ENCODE measurements at places on chromosomes 3 and 15.
A peak's percentile ranks its signal among the peaks of the same experiment; 100 is the strongest.

DNA sequence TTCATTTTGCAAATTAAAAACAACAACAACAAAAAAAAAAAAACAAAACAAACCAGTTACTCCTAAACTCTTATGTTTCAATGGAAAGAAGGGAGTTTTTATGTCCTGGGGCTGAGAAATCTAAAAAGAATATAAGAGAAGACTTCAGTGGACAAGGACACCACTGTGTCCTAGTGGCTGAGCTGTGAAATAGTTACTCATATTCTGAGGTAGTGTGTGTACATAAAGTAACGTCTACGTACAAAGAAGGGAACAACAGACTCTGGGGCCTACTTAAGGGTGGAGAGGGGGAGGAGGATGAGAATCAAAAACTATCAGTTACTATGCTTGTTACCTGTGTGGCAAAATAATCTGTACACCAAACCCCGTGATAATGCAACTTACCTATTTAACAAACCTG is 6.0 kb upstream of the TP53BP1 start:
- DNase-seq: no peak

DNA sequence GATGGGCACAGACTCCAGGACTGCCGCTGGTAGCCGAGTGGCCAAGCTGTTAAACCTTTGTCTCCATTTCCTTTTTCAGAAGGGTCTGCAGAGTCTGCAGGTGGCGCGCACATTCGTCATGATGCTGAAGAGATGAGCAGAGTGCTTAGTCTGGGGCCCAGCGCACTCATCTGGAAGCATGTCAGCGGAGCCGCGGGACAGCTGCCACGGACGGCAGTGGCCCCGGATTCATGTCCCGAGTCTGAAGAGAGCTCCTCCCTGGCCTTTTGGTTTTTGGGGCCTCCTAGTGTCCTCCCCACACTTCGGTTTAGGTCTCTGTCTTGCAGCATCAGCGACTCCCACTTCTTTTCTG is 42.6 kb downstream of the KLHL25 start:
- no peak for DNase-seq

DNA sequence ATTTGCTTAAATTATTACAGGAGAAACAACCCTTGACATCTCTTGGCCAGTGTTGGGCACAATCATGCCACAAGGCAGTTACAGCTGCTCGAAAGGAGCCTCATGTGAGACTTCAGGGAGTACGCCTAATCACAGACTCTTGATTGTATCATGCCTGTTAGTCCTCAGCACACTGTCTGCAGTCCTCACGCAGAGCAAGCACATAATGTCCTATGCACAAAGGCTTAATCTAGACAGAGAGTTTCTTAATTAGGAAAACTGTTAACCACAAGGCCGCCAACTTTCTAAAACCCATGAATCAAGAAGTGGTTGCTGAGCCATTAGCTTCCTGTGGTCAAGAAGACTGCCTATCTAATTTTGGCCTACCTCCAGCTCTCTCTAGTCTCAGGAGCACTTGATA is 172.0 kb downstream of the UNC13C start:
- no peak for DNase-seq

GRCh38 chr15:79370716-79371115 is 59.8 kb downstream of the TMED3 start:
- peak; percentile 79 for DNase-seq

DNA sequence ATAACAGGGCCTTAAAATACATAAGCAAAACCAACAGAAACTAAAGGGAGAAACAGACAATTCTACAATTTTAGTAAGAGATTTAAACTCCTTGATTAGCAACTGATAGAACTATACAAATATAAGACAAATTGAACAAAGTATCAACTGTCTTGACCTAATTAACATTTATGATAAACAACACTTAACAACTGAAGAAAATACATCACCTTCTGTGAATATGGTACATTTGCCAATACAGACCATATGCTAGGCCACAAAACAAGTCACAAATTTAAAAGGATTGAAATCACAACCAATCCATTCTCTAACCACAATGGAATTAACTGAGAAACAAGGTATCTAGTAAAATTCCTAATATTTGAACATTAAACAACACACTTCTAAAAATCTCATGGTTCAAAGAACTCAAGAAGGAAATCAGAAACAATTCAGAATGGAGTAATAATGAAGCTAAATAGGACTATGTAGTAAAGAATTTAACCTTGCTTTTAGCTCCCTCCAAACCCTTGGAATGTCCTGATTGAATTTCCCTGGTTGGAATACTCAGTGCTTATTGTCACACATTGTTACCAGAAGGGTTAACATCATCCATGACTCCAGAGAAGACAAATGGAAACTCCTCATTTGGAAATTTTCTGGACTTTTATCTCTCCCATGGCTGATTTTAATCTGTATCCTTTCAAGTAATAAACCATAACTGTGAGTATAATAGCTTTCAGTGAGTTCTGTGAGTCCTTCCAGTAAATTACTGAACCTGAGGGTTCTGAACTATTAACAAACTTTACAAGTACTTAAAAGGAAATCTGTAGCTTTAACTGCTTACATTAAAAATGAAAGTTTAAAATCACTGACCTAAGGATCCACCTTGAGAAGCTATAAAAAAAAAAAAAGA is 88.8 kb downstream of the DLG1 start:
- DNase-seq: no peak

- DNase-seq: no peak
These were observed 77.2 kb downstream of the RTP4 start for GRCh38 chr3:187445356-187445755.

DNA sequence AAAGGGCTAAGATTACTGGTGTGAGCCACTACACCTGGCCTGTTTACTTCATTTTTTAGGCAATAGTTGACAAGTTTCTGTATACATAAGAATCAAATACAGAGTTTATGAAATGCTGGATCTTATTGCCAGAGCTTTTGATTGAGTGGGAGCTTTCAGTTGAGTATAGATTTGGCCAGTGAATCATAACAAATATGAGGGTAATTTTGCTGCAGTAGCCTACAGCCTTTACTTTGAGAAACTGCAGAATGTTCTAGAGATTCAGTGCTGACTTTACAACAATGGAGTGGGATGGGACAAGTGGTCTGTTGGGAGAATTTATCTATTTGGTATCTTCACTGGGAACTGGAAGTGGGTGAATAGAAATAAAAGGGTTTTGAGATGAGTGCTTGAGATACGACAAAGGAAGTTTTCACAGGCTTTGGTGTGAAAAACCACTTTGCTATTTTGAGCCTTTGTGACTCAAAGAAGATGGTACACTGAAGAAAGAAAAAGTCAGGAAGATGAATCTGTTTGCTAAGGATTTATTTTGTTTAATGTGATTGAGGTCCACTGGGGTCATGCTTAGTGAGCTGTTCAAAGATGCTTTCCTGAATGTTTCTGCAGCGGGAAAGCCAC is 227.8 kb downstream of the UBE2E2 start:
- DNase-seq: no peak

DNA sequence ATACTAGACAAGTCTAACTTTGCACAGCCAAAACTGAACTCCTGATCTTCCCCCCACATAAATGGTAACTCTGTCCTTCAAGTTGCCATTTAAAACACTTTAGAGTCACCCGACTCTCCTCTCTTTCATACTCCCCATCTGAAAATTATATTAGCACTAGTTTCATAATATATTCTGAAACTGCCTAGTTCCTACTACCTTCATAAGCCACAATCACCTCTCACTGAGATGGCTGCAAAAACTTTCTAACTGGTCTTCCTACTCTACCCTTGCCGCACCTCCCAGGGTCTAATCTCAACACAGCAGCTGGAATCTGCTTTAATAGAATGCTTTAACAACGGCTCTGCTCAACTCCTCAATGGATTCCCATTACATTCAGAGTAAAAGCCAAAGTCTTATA is 55.0 kb downstream of the GLB1 start:
- no peak for DNase-seq

GRCh38 chr15:28078191-28078719 is 20.9 kb downstream of the OCA2 start:
- DNase-seq: no peak

GRCh38 chr15:71288348-71288955 is 173.2 kb downstream of the THSD4 start:
- no peak for DNase-seq

- no peak for DNase-seq
These were observed 35.4 kb downstream of the PSTPIP1 start for GRCh38 chr15:77030048-77030927.

DNA sequence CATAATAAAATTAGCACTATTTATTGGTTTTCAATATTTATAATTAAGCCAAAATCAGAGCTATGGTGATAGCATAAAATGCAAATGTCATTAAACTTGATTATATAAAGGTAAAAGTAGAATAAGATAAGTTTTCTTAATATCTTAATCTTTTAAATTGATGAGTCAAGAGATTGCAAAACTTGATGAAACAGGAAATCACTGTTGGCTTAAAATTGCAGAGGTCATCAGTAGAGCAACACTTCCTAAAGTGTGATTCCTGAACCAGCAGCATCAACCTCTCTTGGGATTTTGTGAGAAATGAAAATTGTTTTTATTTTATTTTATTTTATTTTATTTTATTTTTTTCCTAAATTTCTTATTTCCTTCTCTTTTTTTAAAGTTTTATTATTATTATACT is 226.4 kb upstream of the CTDSPL start:
- no peak for DNase-seq

DNA sequence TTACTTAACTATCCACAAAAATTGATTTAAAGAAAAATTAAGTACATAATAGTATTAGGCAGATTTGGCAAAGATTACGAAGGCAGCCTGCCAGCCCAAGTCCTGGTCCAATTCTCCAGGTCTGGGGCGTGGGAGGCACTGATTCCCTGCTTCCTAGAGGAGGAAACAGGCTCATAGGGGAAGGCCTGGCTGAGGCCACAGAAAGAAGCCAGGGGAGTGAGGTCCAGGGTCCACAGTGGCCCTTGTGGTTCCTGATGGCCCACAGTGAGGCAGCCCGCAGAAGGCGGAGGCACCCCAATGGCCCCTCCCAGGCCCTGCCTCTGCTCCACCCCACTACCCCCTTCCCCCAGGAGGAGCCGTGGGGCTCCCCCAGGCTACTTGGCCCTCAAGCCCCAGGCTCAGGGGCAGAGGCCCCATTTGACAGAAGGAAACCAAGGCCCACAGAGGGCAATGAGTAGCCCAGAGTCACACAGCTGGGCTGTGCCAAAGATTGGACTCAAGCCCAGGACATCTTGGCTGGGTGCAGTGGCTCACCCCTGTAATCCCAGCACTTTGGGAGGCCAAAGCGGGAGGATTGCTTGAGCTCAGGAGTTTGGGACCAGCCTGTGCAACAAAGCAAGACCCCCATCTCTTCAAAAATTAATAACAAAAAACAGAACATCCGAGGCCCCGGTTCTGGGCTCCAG is 21.0 kb downstream of the H1-8 start:
- no peak for DNase-seq

- DNase-seq: no peak
These were observed 37.1 kb downstream of the IL17RD start for GRCh38 chr3:57127891-57128518.

DNA sequence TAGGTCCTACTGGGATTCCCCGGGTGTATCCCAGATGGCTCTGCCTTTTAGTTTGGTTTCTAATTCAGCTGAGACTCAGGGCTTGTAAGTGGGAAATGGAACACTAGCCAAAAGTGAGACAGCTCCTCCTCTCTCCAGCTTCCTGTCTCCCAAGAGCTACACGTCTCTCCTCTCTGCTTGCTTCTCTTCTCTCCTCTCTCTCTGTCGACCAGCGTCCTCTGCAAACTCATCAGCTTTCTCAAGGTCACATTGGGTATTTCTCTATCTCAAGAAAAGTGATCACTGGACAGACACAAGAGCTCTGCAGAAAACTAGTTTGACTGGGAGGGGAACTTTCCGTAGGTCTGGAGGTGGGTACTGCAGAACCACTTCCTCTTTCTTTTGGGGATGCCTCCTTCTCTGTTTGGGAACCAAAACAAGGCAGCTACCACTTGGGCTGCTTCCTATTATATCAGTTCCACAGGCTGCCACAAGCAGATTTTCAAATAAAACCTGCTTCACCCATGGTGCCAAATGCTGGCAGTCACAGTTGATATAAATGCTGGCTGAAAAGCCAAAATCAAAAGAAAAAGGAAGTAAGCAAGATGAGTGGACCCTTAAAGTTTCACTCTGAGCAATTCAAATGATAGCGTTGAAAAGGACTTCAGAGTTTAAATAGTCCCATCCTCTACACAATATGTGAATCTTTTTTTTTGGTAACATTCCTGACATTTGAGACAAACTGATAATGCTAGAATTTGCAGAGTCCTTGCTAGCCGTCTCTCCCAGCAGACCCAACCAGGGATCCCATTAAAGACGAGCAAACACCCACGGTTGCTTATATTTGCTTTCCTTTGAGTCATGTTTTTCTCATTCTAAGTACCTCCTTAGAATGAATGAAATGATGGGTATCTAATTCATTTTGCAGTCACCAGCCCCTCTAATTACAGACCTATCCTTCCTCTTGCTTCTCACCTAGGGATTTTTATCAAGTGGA is 7.2 kb upstream of the DYNC1LI1 start:
- DNase-seq: no peak

DNA sequence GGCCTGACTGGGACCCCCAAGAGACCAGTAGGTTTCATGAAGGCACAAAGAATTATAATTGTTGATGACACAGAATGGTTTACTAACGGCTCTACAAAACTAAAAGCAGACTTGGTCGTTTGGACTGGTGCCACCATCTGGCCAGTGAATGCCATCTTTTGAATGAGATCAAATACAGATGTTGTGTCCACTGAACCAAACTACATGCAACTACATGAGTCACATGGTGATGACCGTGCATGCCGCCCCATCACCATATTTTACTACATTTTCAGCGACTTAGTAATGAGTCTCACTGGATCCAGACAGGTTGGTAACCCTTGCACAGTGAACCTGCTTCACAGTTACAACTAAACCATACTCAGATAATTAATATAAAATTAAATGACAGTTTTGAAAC is 803.3 kb downstream of the DIPK2A start:
- no peak for DNase-seq

DNA sequence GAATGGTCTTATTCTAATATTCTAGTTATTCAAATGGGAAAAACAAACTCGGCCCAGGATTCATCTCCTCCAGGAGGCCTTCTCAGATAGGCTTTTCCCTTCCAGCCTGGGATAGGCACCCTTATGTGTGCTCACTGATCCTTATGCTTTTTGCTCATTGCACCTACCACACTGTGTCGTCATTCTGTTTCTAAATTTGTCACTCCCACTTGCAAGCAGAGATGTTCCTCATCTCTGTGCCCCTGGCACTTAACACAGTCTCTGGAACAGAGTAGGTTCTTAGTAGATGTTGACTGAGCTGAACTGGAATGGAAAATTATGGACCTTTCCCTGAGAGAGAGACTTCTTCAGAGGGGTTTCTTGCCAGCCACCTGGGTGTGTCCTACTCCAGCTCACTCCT is 18.7 kb upstream of the SPG11 start:
- DNase-seq: no peak

DNA sequence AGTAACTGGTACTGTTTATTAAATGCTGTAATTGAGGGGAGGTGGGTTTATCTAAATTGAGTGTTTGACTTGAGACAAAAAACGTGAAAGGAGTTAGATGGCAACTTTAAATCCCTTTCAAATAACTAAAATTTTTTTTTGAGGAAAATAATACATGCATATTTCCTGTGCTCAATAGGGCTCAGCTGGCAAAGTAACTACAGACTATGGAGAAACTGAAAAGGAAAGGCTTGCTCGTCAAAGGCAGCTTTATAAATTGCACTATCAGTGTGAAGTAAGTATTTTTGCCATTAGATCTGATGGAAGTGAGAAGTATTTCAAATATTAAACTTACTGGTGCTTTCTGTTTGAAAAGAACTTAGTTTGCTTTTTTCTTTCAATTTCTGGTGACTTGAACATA is 72.2 kb downstream of the DZIP3 start:
- no peak for DNase-seq

Data from Jurkat, Clone E6-1 (cell line).